Mucosa of descending colon (tissue), 3 donors: ENCODE measurements at places on chromosomes 4 and X.

DNA sequence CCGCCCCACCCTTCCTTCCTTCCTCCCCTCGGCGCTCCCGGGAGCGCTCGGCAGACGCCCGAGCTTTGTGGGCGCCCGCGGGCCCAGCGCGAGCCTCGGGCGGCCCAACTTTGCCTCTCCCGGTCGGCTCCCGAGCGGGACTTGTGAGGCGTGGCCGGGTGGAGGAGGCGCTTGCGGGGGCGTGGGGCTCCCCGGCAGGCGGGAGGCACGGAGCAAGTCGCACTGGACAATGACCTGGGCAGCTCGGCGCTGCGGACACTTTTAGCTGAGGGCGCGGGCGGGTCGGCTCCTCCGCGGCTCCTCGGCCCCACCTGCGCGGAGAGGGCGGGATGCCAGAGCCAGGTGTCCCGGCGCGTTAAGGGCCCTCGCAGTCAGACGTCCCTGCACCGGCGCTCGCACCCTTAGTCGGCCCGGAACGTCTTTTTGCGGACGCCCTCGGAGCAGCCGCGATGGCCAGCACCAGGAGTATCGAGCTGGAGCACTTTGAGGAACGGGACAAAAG is 385 bp downstream of the DCLK2 start:
- peak; percentile 79 for DNase-seq

DNA sequence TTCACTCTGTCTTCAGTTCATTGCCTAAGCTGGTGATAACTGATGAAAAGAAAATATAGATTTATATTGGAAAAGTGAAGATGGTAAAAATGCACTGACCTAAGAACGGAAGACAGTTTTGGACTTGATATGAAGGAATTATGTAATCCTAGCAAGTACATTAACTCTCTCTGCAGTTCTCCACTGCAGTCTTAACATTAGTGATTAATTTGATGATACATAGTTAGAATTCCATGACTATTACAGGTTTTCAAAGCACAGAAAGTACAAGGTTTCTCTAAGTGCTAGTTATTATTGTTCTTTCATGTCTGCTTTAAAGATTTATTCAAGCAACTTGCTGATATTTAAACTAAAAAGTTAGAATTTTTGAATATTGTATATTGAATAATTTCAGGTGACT is 1591.7 kb upstream of the ADGRL3 start:
- DNase-seq = no peak

DNA sequence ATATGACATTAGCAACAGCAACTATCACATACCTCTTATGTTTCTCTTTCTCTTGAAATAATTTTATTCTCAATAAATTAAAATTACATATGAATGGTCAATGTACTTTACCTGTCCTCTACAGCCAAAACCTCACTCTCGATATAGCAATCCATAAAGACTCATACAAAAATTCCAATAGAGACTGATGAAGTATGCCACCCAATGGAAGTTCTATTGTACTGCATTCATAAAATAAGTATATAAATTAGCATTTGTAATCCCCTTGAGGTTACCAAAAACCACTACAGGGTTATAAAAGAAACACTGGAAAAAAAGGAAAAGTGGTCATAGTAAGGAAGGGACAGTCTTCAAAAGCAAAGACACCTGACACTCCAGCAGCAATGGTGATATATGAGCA is 32.8 kb downstream of the CLDN2 start:
- no peak for DNase-seq

- DNase-seq = peak; percentile 82
Observed at GRCh38 chr4:24472514-24473308, 111.6 kb downstream of the DHX15 start.

DNA sequence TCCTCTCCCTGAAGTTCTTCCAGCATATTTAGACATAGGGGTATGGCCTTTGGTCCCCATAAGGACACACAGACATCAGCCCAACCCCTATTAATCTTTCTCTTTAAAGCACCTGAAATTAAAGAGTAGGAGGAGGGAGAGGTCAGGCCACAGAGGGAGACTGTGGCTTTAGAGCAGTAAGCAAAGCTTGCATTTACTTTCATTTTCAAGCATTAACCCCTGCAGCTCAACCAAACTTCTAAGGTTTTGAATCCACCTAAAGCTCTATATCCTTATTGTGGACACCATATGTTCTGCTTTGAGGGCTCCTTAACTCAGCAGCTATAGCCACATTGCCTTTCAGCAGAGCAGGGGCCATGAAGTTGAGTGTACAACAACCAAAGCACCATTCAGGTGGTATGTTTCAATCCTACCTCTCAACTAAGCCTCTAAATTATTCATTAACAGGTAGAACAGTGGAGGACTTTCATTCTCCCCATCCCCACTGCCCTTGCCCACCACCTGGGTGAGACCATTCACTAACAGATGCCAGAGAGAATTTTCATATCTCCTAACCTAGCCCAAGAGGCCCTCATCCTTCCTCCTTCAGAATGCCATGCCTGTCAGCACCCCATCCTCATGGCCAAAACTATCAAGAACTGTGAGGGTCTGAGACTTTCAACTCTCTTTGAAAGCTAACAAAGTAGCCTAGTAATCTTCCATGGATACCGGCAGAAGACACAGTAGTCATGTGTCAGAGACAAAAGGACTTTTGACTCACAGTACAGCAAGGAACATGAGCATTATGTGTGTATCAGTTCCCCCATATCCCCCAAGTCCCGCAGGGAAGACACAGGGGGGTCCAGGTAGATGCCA is 20.8 kb downstream of the LIN54 start:
- DNase-seq = no peak

GRCh38 chr4:129335276-129335675 is 239.3 kb downstream of the C4orf33 start:
- DNase-seq = no peak

DNA sequence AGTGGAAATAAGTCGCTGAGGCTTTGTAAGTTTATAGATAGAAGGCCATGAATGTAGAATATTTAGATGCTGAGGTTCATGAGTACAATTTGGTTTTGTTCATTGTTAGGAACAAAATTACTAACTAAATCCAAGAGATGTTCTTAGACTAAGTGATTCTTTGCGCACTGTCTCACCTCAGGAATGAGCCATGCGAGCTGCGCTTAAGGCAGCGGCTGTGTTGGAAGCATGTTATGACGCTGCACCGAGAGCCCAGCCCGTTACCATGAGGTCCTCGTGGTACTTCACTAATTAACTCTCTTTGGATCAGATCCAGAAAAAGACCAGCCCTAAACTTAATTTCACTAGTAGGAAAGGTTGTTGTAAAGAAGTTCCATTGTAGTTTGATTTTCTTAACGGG is 166.2 kb downstream of the RAPGEF2 start:
- DNase-seq = no peak

DNA sequence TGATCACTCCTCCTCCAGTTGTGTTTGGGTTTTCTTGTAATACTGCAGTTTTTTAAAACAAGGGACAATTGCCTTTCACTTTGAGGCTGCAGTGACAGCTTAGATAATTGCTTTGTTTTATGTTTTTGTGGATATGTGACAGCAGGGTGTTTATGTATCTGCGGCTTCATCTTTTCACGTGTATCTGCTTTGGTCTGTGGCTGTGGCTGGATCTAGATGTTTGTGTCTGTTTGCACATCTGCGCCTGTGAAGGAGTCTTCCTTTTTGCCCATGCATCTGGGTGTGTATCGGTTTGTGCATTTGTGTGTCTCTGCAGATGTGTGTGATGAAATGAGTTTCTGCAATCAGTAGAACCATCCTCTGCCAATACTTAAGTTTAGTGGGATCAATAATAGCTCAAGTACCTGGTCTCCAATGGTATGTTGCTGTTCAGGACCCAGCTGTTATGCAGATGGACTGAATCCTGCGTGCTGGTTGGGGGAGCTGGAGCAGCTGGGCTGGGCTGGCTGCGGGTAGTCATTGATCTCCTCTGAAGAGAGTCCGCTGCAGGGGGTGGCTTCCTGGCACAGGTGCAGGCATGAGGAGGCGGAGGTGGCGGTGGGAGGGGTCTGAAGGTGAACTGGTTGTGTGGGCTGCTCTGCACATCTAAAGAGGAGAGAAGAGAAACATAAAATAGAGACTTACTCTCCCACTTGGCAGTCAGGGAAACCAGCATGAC is 390.3 kb downstream of the SH2D1A start:
- peak; percentile 14 for DNase-seq

GRCh38 chrX:38335382-38335781 is 8.1 kb upstream of the RPGR start:
- no peak for DNase-seq

GRCh38 chrX:41373989-41374606 is 40.1 kb downstream of the DDX3X start:
- DNase-seq = no peak

GRCh38 chr4:55634417-55635128 is 1.5 kb downstream of the NMU start:
- no peak for DNase-seq

DNA sequence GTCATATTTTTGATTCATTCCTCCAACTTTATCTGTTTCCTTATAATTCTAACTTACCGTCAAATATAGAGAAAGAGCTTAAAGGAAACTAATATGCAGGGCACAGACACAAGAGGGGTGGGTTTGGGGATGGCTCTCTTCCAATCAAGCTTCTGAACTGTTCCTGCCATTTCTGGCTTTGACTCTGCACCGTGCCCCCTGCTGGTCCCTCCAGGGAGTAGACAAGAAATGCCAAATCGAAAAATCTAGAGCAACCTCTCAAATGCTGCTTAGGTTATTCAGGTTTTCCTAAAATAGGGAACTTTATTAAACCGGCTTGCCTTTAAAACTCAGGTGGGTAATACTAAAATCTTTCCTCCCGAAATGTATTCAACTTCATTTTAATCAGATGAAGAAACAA is 39.8 kb upstream of the VCX3A start:
- DNase-seq = no peak

GRCh38 chr4:100294356-100294755 is 104.1 kb upstream of the DDIT4L start:
- no peak for DNase-seq

DNA sequence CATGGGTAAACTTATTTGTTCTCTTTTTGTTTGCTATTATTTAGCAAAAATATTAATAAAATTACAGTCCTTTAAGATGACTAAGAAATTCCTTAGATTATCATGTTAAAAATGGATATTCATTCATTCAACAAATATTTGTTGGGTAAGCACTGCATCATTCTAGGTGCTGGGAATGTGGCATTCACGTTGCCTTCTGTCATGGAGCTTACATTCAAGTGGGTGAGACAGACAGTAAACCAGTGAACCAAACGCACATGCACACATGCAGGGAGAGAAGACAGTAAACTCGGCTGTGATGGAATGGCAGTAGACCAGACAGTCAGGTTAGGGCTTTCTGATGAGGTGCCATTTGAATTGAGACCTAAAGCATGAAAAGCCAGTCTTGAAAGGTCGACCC is 91.8 kb downstream of the STOX2 start:
- DNase-seq = no peak

DNA sequence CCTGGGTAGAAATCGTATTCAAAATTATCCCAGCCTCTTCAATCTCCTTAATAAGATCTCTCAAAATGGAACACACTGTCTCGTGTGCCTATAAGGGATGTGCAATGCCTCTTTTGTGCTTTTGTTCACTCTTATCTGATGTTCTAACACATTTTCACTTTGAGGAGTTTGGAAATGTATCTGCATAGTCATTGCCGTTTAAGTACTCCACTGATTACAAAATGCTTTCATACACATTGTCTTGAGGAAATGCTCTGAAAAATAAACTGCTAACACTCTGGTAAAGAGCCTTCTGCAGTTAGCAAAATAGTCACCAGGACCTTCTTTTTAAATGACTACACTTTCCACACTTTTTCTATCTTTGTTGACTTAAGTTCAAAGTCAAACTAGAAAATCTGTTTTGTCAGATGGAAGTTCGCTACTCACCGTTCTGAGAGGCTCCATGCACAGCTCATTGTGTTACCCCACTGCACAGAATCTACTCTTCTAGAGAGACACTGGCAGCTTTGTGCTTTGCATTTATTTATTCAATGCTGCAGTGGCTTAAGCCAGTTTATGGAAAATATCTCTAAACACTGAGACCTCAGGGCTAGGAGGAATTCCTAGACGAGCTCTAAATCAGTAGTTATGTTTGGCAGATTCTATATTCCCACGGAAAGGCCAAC is 159.0 kb downstream of the CHIC2 start:
- no peak for DNase-seq

DNA sequence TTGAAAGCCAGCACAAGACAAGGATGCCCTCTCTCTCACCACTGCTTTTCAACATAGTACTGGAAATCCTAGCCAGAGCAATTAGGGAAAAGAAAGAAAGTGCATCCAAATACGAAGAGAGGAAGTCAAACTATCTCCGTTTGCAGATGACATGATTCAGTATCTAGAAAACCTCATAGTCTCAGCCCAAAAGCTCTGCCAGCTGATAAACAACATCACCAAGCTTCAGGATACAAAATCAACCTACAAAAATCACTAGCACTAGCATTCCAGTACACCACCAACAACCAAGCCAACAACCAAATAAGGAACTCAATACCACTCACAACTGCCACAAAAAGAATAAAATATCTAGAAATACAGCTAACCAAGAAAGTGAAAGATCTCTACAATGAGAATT is 38.6 kb downstream of the COX7B2 start:
- DNase-seq = no peak

DNA sequence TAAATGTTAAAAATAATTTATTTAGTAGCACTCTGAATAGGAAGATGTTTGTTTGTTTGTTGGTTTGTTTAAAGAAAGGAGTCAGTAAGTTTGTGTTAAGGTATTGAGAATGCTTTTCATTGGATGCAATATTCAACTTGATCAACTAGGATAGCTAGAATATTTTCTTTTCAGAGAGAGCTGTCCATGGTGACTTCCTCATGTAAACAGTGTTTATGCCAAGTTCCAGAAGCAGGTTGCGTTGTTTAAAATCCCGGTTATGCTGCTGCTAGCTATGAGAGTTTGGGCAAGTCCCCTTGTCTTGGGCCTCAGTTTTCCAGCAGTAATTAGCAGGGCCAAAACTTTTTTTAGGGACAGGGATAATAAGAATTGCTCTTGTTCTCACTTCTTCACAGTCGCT is 876.2 kb upstream of the HS3ST1 start:
- DNase-seq = no peak

DNA sequence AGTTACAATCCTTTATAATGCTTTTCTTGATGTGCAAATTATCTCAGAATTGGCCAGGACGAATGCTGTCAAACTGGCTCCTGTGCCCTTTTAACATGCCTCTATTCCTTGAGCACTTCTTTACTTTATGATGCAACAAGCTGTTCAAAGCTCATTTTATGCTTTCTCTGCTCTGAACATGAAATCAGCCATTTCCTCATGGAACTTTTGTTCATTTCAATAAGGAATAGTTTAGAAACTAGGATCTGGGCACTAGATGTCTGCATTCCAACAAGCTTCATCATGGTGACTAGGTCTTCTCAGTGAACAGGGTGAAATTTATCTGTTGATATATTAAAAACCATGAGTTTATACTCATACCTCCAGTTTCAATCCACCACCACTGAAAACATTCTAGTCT is 87.3 kb upstream of the TEX13A start:
- no peak for DNase-seq
